Left renal pelvis (tissue), 4 donors: ENCODE measurements at places on chromosomes 12 and 14. TPM values are rescaled to one million over a fixed set of nuclear protein-coding genes. Genes with fewer than 3 reads are reported as not detected.
A peak's percentile ranks its signal among the peaks of the same experiment; 100 is the strongest.

GRCh38 chr12:3145546-3146310 lies 68.5 kb downstream of the TSPAN9 start:
- DNase-seq, result no peak

The FOXG1 gene
- polyA plus RNA-seq, result 0.03 TPM

DNA sequence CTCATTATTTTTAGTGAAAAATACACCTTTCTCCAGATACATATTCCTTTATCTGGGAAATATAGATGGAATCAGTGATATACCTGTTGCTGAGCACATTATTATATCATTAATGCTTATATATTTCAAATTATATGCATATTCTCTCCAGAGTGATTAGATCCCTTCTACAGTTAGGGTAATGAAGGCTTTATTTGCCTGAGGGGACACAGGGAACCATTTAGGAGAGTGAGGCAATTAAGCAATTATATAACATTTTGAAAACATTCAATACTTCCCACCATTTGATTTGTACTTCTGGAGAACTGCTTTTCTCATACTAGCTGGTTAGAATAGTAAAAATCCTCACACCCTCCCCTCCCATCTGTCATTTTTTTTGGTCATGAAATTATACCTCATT lies 212.8 kb upstream of the NOVA1 start:
- no peak for DNase-seq

The OR6C2 gene
- not detected for polyA plus RNA-seq

GRCh38 chr14:103519043-103519836 lies 3.4 kb downstream of the CKB start:
- no peak for DNase-seq

GRCh38 chr12:131700271-131700670 lies 10.6 kb upstream of the SFSWAP start:
- no peak for DNase-seq

The LHX5 gene
- polyA plus RNA-seq, result not detected

The VDR gene
- polyA plus RNA-seq, result 3.7 TPM

The LPAR5 gene
- polyA plus RNA-seq, result 1.7 TPM

DNA sequence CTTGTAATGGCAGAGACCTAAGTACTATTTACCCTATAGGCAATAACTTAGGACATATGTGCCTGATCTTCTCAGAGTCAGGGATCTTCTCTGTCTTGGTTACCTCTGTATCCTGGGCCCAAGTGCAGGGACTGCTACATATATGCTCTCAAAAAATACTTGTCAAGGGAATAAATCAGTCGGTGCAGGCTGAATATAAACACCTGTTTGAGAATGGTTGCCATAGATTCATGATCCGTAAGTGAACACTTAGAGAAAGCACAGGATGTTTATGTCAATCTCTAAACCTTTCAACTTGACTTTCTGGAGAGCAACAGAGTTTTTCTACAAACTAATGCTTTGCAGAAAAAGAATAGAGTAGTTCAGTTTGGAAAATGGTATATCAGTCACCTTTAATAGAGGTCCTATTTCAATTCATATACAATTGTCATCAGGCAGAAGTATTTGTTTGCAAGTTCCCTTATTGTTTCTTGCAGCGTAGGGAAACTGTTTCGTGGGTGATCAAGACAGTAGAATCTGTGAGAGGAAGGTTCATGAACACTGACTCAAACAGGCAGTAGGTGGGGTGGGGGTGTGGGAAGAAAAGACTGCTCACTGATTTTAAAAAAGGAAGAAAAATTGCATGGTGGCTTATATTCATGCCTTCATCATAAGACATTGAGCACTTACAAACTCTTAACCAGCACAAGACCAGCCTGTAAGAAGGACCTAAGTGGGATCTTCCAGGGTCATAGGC lies 6.0 kb upstream of the UBE2N start:
- no peak for DNase-seq

- DNase-seq, result no peak
Observed at GRCh38 chr14:50045039-50045711, 71.2 kb downstream of the VCPKMT start.

The CBLN3 gene
- 2.2 TPM for polyA plus RNA-seq

GRCh38 chr12:9694241-9694640 lies 24.7 kb downstream of the CLEC2D start:
- DNase-seq, result no peak

- peak; percentile 37 for DNase-seq
Observed at GRCh38 chr14:89973234-89973823, 17.6 kb downstream of the TDP1 start.

The EID3 gene
- polyA plus RNA-seq, result 3.3 TPM

The GPR132 gene
- 0.24 TPM for polyA plus RNA-seq

DNA sequence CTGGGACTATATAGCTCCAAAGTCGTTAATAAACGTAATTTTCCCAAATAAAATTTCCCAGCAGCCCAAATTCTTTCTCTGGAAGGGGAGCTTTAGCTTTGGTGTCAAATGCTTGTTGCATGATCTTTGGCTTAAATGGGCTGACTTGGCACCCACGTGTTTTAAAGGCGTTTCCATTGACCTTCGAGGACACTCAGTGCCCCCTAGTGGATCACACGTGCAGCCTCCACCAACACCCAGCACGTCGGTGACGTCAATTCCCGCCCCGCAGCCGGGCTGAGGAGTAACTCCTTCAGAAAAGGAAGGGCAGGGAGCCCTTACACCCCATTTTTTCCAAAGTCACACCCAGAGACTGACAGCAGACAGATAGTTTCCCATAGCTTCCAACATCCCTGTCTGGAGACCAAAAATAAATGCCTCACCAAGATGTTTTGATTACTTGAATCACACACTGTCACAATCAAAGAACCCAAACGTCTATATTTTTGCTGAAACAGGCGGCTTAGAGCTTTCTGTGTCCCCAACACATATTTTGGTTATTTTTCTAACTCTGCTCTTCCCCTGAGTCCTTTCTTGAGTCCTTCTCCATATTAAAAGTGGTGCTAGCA lies 707.9 kb downstream of the AACS start:
- no peak for DNase-seq

The FGD4 gene
- 14.5 TPM for polyA plus RNA-seq

The ANKRD33 gene
- not detected for polyA plus RNA-seq

DNA sequence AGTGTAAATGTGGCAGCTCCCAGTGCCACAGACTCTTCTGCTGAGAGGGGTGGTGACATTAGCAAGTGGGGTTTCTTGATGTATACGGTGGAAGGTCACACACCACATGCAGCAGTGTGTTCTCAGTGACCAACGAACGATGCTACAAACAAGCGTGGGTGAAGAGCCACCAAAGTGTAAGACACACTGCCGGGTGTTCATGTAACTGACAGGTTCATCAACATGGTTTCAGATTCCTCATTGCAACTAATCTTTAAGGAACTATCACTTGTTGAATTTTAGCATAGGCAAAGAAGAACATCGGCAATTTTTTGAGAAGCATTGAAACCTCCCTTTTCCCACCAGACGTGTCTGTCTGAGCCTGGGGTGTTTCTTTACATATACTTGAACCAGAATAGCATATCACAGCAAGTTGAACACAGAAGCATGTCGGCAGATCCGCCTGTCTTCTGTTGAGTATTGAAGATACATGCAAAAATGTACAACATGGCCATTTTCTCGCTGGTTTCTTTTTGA lies 58.8 kb downstream of the PPP2R5C start:
- no peak for DNase-seq

- DNase-seq, result no peak
Observed at GRCh38 chr12:108833757-108834472, 23.5 kb downstream of the SSH1 start.

The NOPCHAP1 gene
- polyA plus RNA-seq, result 12.3 TPM

GRCh38 chr14:62081951-62082350 lies 319.7 kb downstream of the SNAPC1 start:
- no peak for DNase-seq

DNA sequence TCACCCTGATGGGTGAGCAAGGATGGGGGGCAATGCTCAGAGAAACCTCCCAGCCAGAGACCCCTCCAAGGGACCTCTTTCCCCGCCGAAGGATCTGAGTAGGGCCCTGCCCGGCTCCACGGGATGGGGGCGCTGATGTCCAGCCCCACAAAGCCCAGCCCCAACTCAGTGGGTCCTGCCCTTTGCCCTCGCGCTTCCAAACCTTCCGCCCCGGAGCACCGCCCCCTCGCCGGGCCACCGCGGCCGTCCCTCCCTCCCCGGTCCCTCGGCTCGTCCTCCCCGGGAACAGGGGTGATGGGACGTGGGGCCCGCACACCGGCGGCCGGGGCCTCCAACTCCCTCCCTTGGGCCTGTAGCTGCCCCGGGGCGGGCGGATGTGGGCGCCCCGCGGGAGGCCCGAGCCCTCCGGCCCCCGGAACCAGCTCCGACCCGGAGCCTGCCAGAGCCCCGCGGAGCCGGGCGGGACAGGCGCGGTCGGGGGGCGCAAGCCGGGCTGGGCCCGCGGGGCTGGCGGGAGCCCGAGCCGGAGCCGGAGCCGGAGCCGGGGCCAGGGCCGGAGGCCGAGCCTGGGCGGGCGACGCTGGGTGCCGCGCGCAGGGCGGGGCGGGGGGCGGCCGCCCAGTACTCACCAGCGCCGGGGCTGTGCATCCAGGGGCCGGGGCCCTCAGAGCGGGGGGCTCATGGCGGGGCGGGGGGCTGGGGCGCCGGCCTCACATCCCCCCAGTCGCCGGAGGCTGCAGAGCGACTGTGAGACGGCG lies 386 bp downstream of the HDAC7 start:
- no peak for DNase-seq

GRCh38 chr14:79395061-79395460 lies 816.2 kb downstream of the DIO2 start:
- DNase-seq, result no peak

The ARHGAP9 gene
- polyA plus RNA-seq, result 3.4 TPM
